ENCODE measurements at places on chromosomes 2 and 18.
A peak's percentile ranks its signal among the peaks of the same experiment; 100 is the strongest.

DNA sequence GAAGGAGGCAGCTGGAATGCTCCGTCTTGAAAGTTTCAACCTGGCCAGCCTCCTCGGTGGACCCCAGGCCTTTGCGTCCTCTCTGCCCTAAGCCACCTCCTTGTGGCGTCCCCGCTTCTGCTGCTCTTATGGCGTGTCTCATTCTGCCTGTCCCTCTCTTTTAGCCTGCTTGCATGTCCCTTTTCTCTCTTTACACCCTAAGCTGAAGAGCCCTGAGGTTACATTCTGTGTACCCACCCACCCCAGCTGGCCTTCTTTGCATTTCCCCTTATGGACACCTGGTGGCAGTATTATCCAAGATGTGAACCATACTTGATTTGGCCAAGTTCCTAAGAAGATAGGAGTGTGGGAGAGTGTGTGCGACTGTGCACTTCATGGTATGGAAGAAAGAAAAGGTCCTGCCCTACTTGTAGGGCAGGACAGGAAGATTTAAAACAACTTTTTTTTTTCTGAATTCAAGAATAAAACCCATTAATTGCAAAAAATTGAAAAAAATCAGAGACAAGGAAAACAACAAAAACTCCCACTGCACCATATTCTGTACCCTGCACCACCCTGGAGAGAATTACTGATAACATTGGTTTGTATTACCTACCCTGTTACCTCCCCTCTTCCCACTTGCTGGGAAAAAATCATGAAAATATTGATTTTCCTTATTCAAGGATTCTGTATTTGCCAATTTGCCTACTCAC lies 77.4 kb downstream of the DYSF start:
- peak; percentile 47 for DNase-seq

- DNase-seq = no peak
Measured at GRCh38 chr18:4806331-4806730, 351.2 kb upstream of the DLGAP1 start.

DNA sequence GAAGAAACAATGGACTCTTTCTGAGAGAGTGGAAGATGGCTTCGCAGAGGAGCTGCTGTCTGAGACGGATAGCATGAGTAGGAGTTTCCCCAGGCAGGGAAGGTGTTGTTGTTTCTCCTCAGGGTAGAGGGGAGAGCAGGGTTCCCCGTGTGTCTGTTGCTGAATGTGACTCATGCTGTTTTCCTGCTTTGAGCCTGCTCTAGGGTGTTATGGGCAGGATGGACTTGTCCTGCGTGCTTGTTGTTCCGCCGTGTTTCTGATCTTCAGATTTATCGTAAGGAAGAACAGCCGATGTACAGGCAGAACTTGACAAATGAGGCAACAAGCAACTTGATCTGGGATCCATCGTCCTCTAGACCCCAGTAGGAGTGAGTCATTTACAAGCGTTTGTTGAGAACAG lies 19.7 kb upstream of the MYCN start:
- DNase-seq = no peak

DNA sequence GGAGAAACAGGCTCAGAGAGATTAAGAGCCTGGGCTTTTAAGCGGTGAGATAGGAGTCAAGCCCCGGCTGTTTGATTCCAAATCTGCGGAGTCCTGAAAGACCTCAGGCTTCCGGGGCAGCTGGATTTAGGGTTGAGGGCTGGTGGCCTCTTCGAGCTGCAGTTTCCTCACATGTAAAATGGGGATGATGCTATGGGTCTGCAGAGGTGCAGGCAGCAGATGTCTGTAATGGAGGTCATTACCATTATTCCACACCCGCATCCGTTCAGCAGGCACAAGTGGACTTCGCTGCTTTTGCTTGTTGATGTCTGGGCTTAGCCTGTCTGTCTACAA lies 175.6 kb upstream of the HS6ST1 start:
- no peak for DNase-seq

DNA sequence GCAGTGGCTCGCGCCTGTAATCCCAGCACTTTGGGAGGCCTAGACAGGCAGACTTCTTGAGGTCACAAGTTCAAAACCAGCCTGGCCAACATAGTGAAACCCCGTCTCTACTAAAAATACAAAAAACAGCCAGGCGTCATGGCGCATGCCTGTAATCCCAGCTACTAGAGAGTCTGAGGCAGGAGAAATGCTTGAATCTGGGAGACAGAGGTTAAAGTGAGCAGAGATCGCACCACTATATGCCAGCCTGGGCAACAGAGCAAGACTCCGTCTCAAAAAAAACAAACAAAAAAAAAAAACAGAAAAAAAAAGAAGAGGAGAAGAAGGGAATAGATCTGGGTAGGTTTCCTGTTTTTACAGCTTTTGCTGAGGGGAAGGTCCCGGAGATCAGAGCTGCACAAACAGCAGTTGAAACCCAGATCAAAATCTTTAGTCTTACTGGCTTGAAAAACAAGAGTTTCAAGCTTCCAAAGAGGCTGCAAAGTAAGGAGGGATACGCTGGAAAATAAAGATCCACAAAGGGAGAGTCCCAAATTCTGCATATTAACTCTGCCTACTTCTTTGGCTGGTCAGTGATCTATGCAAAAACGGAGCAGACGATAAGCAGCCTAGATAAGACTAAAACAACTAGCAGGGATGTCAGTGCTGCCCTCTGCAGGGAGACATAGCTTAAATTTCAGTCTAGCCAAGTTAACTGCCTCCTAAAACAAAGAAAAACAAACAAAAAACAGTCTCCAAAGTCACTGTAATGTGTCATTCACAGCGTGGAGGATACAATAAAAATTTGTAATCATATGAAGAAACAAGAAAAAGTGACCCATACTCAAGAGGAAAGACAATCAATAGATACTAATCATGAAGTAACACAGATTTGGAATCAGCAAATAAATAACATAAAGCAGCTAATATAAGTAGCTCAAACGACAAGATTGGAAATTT lies 74.1 kb downstream of the TLK1 start:
- DNase-seq = peak; percentile 51

- DNase-seq = no peak
Measured at GRCh38 chr2:104867813-104868504, 14.0 kb downstream of the POU3F3 start.

GRCh38 chr2:38194751-38195150 lies 118.8 kb upstream of the CYP1B1 start:
- no peak for DNase-seq

DNA sequence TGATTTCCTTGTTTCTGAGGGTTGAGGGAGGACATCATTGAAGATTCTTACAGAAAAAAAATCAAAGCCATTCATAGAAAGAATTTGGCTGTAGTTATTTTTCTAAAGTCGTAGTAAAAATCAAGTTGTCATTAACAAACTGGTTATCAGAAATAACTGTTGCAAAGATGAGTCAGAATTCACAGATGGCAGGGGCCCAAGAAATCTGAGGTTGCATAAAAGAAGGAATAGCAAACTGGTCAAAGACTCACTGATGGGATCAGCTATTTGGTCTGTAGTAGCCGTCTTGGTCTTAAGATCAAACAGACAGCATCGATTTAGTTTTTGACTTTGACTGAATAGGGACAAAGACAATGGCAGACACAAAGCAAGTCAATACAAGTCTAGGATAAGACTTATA lies 334.3 kb downstream of the FIGN start:
- DNase-seq = no peak

All from kidney capillary endothelial cell (primary cell).